ENCODE measurements at places on chromosomes 6 and 20. TPM values are rescaled to one million over a fixed set of nuclear protein-coding genes. Genes with fewer than 3 reads are reported as not detected.
A peak's percentile ranks its signal among the peaks of the same experiment; 100 is the strongest.

GRCh38 chr6:35752330-35752729 is 15.5 kb downstream of the ARMC12 start:
- no peak for DNase-seq

DNA sequence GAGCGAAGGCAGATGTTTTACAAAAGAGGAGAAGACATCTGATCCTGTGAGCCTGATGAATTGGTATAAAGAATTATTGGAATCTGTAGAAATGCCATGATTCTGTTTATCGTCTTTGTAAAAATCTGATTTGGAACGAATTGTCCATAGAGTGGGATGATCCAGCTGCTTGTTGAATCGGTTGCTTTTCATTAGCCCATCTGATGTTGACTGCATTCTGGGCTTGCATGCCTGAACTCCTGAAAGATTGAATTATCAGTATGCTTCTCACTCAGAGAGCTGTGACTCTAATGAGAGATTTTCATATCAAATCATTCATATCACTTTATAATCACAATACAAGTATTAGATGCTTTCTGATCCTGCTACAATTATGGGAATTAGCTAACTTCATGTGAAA is 100.6 kb downstream of the KLHL32 start:
- no peak for DNase-seq

Gene HMGN4
- total RNA-seq = 35.4 TPM

- no peak for DNase-seq
These were observed 186.5 kb upstream of the TSHZ2 start for GRCh38 chr20:52785679-52786078.

Gene HTR1B
- not detected for total RNA-seq

DNA sequence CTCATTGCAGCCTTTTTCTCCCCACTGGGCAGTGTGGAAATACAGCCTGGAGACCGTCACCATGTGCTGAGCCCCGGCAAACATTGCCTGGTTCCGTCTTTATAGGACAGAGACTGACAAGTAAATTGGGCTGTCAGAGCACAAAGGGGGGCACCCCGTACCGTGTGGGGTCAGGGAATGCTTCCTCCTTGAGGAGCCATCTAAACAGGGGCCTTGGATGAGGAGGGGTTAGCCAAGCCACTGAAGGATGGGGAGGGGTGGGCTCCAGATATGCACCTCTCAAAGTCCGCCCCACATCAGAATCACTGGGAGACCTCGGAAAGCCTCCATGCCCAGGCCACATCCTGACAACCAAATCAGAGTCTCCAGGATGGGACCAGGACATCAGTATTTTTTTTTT is 73.9 kb downstream of the NFATC2 start:
- DNase-seq = no peak

DNA sequence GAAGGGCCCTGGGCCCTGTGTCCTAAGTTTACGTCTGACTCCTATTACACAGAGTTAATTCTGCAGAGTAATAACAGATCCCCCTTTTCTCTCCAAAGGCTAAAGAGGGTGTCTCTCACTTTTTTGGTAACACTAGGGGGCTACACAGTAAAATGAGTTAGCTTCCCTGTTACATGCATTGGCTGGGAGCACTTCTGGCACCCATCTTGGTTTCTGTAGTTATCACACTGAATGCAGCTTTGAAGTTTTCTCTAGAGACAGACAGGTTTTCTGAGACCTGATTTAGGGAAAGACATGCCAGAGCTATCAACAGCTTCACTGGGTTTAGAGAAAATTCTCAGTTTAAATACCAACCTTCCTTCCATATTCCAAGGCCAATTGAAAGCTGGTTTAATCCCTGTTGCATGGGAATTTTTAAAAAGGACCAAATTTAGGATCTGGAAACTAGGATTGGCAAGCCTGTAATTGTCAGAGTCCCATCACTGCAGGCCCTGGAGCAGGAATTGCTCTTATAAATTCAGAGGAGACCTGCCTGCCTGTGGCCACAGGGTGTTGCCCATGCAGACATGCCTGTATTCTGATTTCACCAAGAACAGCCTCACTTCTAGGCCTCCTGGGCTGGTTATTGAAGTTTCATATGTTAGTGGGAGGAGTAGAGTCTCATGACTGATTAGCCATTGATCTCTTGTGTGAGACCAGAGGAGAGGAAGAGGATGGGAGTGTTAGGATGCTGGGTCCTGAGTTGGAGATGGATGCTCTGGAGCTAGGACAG is 29.4 kb downstream of the RNF8 start:
- DNase-seq = no peak

DNA sequence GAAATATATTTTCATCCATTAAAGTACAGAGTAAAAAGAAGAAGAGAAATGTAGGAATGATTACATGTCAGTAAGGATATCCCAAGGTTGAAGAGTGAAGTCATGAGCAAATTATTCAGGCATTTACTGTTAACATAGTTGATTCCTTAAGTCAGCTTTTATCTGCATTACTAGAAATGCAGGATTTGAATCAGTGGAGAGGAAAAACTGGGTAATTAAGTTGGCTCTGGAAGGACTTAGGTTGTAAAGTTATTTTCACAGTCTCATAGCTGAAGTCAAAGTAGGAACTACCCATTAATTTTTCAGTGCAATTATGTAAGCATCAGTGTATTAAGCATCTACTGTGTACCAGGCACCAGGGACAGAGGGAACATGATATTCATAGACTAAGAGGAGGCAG is 7.8 kb downstream of the NAA20 start:
- DNase-seq = no peak

DNA sequence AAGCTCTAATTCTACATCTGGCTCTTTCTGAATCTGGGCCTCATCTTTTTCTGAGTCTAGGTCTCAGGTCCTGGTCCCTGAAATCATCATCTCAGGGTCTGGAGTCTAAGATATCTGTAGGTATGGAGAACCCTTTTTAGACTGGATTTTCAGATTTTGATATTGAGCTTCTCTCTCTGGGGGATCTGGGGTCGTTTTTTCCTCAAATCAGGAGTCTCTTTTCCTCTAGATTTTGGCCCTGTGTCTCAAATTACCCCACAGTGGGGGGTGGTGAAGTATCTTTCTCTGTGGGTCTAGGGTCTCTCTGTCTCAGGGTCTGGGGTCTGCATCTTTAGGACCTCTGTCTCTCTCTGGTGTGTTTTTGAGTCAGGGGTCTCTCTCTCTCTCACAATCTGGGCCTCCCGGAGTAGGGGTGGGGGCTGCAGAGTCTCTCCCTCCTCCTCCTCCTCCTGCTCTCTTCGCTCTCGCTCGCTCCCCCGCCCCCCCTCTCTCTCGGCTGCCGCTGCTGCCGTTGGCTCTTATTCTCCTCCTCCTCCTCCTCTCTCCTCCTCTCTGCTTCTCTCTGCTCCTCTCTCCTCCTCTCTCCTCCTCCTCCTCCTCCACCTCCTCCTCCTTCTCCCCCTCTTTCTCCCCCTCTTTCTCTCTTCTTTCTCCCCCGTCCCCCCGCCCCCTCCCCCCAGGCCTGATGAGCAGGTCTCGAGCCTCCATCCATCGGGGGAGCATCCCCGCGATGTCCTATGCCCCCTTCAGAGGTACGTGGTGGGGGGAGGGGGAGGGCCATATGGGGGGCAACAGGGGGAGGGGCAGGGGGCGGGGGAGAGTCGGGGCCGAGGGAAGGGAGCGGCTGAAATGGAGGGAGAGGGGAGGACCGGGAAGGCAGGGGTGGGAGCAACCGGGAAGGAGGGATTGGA is at the start of gene SYNGAP1:
Gene SYNGAP1, plus strand, starts transcription at position 486 of the 911 bp plus-strand sequence. Its CDS starts 200 bp downstream, at position 686.
- DNase-seq = peak; percentile 91
